Hair follicular keratinocyte (primary cell): ENCODE measurements at places on chromosomes 2 and 18. TPM values are rescaled to one million over a fixed set of nuclear protein-coding genes. Genes with fewer than 3 reads are reported as not detected.

The IL36A gene
- total RNA-seq: not detected in 2 replicates

The FBLN7 gene
- 0.23 TPM in 1 of 2 replicates, not detected in the other for total RNA-seq

The DSEL gene
- 1.6 and 2.2 TPM in 2 replicates for total RNA-seq

The INO80B gene
- 14.9 and 28.2 TPM in 2 replicates for total RNA-seq

The MARCO gene
- 0.08 TPM in 1 of 2 replicates, not detected in the other for total RNA-seq

The OSR1 gene
- total RNA-seq: 4.5 and 8.1 TPM in 2 replicates

The CD226 gene
- total RNA-seq: 0.31 and 0.76 TPM in 2 replicates

The CRYGC gene
- not detected in 2 replicates for total RNA-seq

The TMEFF2 gene
- total RNA-seq: 0.08 TPM in 1 of 2 replicates, not detected in the other

The SERPINB13 gene
- total RNA-seq: 2.6 and 8.0 TPM in 2 replicates

The USP34 gene
- total RNA-seq: 41.6 and 42.0 TPM in 2 replicates

The RASGRP3 gene
- not detected in 2 replicates for total RNA-seq

The CD8B2 gene
- total RNA-seq: not detected in 2 replicates

The MAPRE2 gene
- 6.2 and 6.7 TPM in 2 replicates for total RNA-seq

The PDCD1 gene
- total RNA-seq: not detected in 2 replicates

The CDH19 gene
- not detected in 2 replicates for total RNA-seq

The AMER3 gene
- total RNA-seq: not detected in 2 replicates

The ITPRIPL1 gene
- 0.55 and 1.0 TPM in 2 replicates for total RNA-seq

The CKAP2L gene
- 11.3 and 21.2 TPM in 2 replicates for total RNA-seq

The CEP76 gene
- total RNA-seq: 5.4 and 10.4 TPM in 2 replicates

The RAB17 gene
- total RNA-seq: 2.7 and 4.8 TPM in 2 replicates

The GPR45 gene
- not detected in 2 replicates for total RNA-seq

The TXNDC2 gene
- 0.34 TPM in 1 of 2 replicates, not detected in the other for total RNA-seq

The CLIP4 gene
- total RNA-seq: 32.1 and 37.1 TPM in 2 replicates

The EML6 gene
- total RNA-seq: 0.04 TPM in 1 of 2 replicates, not detected in the other

The SLC9A4 gene
- total RNA-seq: not detected in 2 replicates

The KCNG2 gene
- total RNA-seq: not detected in 2 replicates

The MALT1 gene
- 25.6 and 32.1 TPM in 2 replicates for total RNA-seq

The TRPM8 gene
- total RNA-seq: not detected in 2 replicates

The PSMA8 gene
- not detected in 2 replicates for total RNA-seq

The RAB31 gene
- total RNA-seq: 25.5 and 30.4 TPM in 2 replicates

The PRKAG3 gene
- total RNA-seq: not detected in 2 replicates

The CAPN10 gene
- total RNA-seq: 15.6 and 16.2 TPM in 2 replicates

The KCNF1 gene
- 0.04 TPM in 1 of 2 replicates, not detected in the other for total RNA-seq

The CCDC85A gene
- total RNA-seq: 0.08 TPM in 1 of 2 replicates, not detected in the other

The KRTCAP3 gene
- total RNA-seq: 29.4 and 52.9 TPM in 2 replicates

The ATIC gene
- total RNA-seq: 53.7 and 66.1 TPM in 2 replicates
